ENCODE measurements at places on chromosomes 4 and X.

DNA sequence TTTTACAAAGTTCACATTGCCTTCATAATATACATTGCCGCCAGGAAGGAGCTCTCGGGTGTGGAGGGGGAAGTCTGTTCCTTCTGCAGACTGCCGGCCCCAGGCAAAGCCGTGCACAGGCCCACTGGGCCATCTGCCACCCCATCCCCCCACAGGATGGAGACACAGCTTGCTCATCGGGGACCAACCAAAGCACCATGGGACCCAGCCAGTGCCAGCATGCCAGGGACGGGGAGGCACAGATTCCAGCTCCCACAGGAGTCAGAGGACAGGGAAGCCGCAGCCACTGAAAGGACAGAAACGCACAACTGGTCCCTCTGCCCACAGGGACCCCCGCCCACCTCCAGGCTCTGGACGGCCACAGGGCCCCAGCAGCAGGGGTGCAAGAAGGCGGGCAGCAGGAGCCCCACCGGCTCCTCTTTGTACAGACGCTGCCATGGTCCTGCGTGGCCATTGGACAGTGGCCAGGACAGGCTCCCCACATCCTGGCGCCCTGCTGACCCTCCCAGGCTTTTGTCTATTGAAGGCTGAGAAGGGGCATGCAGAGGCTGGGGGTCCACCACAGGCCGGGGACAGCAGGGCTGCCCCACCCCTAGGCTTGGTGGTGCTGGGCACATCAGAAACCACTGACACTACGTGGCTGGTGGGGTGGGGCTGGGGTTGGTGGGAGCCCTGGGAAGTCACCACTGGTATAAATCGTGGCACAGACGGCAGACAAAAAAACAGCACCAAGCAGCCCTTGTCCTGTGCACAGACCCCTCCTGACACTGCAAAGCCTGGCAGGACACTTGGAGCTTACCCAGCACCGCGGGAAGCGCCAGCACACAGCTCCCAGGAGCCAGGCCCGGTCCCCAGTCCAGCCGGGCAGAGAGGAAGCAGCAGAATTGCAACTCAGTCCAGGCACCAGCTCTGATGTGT, 89.0 kb downstream of the FAM53A start:
- no peak for DNase-seq

- no peak for DNase-seq
Observed at GRCh38 chr4:142278663-142279062, 567.4 kb downstream of the INPP4B start.

DNA sequence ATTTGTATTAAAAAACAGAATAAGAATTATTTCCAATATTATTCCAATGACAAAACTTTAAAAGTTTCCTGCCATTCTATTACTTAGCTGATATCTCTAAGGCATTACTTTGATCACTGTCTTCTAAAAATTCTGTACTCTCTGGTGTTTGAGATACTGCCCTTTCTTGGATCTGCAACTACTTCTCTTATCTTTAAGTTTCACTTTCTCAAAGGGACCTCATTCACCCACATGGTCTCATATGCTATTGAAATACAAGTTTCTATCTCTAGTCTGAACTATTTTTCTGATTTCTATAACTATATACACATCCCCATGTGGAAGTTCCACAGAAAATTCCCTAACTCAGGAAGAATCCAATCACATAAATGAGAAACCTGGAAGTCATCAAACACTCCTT, 22.2 kb downstream of the TMPRSS11E start:
- no peak for DNase-seq

DNA sequence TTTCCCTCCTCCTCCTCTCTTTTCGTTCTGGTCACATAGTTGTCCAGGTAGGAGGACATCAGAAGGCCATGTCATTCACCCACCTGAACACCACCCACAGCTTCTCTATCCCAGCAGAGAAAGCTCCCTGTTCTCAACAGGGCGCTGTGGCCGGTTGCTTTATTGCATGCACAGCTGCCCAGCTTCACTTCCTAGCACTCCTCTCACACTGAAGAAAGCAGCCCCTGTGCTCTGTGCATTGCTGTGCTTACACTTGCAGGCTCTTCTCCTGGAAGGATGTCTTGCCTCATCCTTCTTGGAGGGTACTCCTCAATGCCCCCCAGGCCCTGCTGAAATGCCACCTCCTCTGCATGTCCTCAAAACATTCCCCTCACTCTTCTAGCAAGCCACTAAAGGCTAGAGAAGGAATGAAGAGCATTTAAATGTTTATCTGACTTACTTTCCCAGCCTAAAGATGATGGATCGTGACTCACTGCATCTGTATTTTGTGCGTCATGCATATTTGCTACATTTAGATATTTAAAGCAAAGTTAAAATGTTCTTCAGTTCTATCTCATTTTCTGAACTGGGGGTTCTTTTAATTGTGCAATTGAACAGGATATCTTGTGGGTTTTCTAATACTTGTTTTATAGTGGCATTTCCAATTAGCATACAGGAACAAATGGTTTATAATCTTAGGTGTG, 186.4 kb upstream of the PUDP start:
- DNase-seq: no peak

GRCh38 chr4:153112041-153112441, 92.2 kb upstream of the TRIM2 start:
- DNase-seq: no peak

DNA sequence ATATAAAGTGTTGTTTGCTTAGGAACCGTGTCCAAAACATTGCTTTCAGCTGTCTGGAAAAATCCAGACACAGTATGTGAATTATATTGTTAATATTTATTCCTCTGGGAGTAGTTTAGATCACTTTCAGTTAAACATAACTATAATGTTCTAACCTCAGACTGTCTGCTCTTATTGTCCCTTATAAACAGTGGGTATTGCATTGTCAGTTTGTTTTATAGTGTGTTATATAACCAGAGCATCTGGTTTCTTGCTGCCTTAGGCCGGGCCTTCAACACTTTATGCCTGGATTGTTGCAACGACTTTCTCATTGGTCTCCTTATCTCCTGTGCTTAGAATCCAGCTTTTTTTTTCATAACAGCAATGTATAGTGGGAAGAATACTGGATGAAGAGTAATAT, 26.4 kb downstream of the ATG4A start:
- DNase-seq: no peak

DNA sequence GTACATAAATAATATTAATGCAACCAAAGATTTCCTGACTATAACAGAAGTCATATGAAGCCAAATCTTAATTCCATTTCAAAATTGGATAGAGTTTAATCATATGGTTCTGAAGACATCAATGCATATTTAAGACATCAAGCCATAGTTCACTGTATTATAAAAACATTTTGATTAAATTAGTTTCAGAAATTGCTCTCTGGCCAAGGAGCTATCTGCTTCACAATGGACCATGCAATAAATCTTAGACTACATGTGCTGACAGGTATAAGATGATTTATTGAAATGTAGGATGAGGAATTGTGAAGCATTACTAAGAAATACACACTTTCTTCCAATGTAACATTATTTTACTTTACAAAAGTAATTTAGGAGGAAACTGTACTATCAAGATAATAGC, 81.6 kb downstream of the MID1 start:
- DNase-seq: no peak

GRCh38 chr4:8303485-8304281, 34.1 kb downstream of the HTRA3 start:
- DNase-seq: no peak

GRCh38 chr4:133483600-133484246, 334.6 kb downstream of the PCDH10 start:
- DNase-seq: no peak
